ENCODE measurements at places on chromosomes 11 and 22. TPM values are rescaled to one million over a fixed set of nuclear protein-coding genes. Genes with fewer than 3 reads are reported as not detected.

SCGB1D2 gene
- not detected for total RNA-seq

- DNase-seq = no peak
- H3K4me1 ChIP-seq = no peaks in the 10 kb centered on the region
- no peaks in the 10 kb centered on the region for H3K36me3 ChIP-seq
- no peak overlapping the region for H3K27ac ChIP-seq
- H3K4me3 ChIP-seq = no peak overlapping the region
- H3K27me3 ChIP-seq = no peaks in the 10 kb centered on the region
Measured at GRCh38 chr11:107962181-107962580, 33.9 kb downstream of the RAB39A start.

DNA sequence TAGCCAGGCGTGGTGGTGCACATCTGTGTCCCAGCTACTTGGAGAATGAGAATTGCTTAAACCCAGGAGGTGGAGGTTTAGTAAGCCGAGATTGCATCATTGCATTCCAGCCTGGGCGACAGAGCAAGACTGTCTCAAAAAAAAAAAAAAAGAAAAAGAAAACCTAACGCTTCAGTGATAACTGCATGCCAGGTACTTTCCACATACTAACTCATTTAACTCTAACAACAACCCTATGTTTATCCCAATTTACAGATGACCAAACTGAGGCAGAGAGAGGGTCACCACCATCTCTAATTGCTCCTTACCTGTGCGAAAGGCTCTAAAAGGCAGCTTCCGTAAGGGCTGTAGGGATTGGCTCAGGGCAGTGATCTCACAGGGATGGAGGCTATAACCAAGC is 11.6 kb downstream of the PISD start:
- H3K27me3 ChIP-seq = no peaks in the 10 kb centered on the region
- no peaks in the 10 kb centered on the region for H3K4me1 ChIP-seq
- H3K4me3 ChIP-seq = no peak overlapping the region
- H3K36me3 ChIP-seq = no peaks in the 10 kb centered on the region
- DNase-seq = no peak

- no peaks in the 10 kb centered on the region for H3K36me3 ChIP-seq
- H3K27me3 ChIP-seq = no peaks in the 10 kb centered on the region
- H3K4me3 ChIP-seq = no peak overlapping the region
- DNase-seq = no peak
- no peaks in the 10 kb centered on the region for H3K4me1 ChIP-seq
- H3K27ac ChIP-seq = peak overlapping the region; percentile 42
Measured at GRCh38 chr22:32761251-32761903, 40.1 kb upstream of the TIMP3 start.

- H3K4me3 ChIP-seq = no peak overlapping the region
- no peaks in the 10 kb centered on the region for H3K4me1 ChIP-seq
- H3K27ac ChIP-seq = no peak overlapping the region
- H3K27me3 ChIP-seq = no peaks in the 10 kb centered on the region
Measured at GRCh38 chr22:36912694-36913426, 568 bp upstream of the CSF2RB start.

GRCh38 chr11:45864041-45864440 is 16.8 kb downstream of the CRY2 start:
- no peaks in the 10 kb centered on the region for H3K27me3 ChIP-seq
- H3K4me3 ChIP-seq = no peak overlapping the region
- no peaks in the 10 kb centered on the region for H3K36me3 ChIP-seq
- DNase-seq = no peak
- H3K4me1 ChIP-seq = peaks cover 5% of the 10 kb centered on the region

- no peaks in the 10 kb centered on the region for H3K36me3 ChIP-seq
- no peak for DNase-seq
- H3K4me3 ChIP-seq = peak overlapping the region; percentile 76
- no peaks in the 10 kb centered on the region for H3K4me1 ChIP-seq
Measured at GRCh38 chr11:9577556-9577955, 4.1 kb downstream of the WEE1 start.

- no peak overlapping the region for H3K4me3 ChIP-seq
- H3K36me3 ChIP-seq = no peaks in the 10 kb centered on the region
- no peaks in the 10 kb centered on the region for H3K4me1 ChIP-seq
- H3K27ac ChIP-seq = no peak overlapping the region
- peak; percentile 5 for DNase-seq
Measured at GRCh38 chr11:68970921-68971636, 9.7 kb downstream of the MRGPRD start.

CYTH4 gene
- 6.1 TPM for total RNA-seq

C11orf42 gene
- total RNA-seq = not detected

SORL1 gene
- total RNA-seq = 16.4 TPM

DNA sequence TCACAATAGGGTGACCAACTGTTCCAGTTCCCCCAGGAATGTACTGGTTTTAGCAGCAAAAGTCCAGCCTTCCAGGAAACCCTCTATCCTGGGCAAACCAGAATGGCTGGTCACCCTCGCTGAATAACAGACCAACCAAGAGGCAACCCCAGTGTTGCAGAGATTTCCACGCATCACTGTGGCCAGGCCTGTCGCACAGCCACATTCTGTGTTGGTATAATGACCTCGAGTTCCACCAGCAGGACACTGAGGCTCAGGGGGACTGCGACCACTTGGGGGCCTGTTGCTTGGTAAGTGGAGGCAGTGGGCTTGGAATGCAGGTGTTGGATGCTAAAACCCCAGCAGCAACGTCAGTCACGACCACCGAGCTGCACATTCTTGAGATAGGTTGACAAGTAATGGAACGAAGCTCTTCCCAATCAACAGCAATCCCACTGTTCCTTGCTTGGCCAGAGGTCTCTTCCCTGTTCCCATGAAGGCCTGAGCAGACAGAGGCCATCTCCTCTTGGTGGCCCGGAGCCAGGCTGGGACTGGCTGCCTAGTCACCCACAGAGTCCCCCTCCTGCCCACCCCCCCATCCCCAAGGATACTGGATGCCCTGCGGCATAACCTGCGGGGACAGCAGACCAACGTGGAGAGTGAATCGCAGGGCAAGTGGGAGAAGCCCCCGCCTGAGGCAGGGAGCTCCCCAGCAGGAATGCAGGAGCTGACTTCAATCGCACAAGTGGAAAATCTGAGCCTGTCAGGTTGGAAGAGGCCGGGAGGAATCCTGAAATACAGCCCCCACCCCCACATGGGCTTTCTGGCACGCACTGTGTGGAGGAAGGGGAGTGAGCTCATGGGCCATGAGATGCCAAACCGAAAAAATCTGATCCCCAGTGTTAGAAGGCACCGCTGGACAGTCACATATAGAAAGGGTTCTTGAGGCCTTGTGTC is 43.4 kb upstream of the MN1 start:
- H3K27ac ChIP-seq = peak overlapping the region; percentile 71
- peaks cover 6% of the 10 kb centered on the region for H3K4me1 ChIP-seq
- H3K27me3 ChIP-seq = no peaks in the 10 kb centered on the region
- peak; percentile 70 for DNase-seq
- H3K36me3 ChIP-seq = no peaks in the 10 kb centered on the region

DNA sequence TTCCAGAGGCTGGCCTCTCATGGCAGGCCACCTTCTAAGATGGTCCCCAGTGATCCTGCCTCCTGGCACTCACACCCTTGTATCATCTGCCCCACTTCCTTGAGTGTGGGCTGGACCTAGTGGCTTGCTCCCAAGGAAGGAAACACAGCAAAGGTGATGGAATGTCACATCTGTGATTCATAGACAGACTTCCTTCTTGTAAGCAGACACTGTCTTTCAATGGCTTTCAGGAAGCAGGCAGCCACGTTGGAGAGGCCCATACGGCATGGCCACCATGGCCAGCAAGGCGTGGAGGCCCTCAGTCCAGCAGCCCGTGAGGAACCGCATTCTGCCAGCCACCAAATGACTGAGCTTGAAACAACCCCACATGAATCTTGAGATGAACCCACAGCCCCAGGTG is 11.3 kb downstream of the LMO1 start:
- H3K27me3 ChIP-seq = no peaks in the 10 kb centered on the region
- H3K27ac ChIP-seq = no peak overlapping the region
- DNase-seq = peak; percentile 2
- no peaks in the 10 kb centered on the region for H3K4me1 ChIP-seq
- H3K4me3 ChIP-seq = no peak overlapping the region
- H3K36me3 ChIP-seq = no peaks in the 10 kb centered on the region

DNA sequence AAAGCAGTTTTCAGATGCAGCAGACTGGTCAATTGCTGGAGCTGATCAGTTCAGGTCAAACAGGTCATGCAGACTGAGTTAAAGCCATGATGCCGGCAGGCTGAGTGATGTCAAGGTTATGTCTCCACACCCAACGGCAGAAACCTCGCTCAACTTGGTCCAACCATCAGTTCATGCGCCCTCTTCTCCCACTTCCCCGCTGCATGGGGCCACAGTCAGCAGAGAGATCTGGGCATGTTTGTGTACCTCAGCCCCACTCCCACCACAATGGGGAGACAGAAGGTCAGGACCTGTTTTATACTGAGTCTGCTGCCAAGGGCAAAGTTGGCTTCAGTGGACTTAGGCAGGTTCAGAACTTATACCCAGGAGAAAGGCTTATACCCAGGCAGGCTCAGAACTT is 118.7 kb downstream of the TRIM29 start:
- no peaks in the 10 kb centered on the region for H3K27me3 ChIP-seq
- H3K36me3 ChIP-seq = no peaks in the 10 kb centered on the region
- DNase-seq = no peak
- H3K27ac ChIP-seq = no peak overlapping the region

GRCh38 chr11:40328890-40329614 is 1130.4 kb downstream of the LRRC4C start:
- no peak for DNase-seq
- no peak overlapping the region for H3K27ac ChIP-seq
- no peaks in the 10 kb centered on the region for H3K36me3 ChIP-seq
- H3K4me1 ChIP-seq = no peaks in the 10 kb centered on the region

DNA sequence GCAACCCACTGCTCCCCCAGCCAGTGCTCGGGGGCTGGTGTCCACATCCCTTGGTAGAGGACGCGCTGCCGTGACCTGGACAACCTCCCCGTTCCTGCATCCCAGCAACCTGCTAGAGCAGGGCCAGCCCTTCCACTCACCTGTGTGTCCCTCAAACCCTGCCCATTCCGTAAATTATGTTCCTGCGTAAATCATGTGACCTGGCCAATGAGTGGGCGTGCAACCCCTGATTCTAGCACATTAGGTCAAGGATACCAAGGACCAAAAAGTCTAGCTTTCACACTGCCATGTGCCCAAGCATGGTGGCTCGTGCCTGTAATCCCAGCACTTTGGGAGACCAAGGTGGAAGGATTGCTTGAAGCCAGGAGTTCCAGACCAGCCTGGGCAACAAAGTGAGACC is 25.7 kb downstream of the CD5 start:
- no peak for DNase-seq
- no peaks in the 10 kb centered on the region for H3K27me3 ChIP-seq
- no peak overlapping the region for H3K27ac ChIP-seq
- no peaks in the 10 kb centered on the region for H3K36me3 ChIP-seq

ANO5 gene
- 3.8 TPM for total RNA-seq

FGF19 gene
- total RNA-seq = not detected

ARHGAP42 gene
- total RNA-seq = 25.3 TPM

DNA sequence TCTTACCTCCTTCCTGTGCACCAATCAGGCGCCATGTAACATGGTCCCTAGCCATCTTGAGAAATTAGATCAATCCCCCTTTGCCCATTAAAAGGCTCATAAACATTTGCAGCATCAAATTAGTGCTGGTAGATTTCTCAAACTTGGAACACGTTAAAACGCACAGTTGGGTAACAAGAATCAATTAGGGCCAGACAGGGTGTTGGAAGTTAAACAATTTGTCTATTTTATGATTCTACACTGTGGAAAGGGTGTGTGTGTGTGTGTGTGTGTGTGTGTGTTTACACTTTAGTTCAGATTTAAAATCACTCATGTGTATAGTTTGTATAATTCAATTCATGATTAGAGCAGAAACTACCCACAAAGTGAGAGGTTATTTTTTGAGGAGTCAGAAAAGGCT is 682.0 kb downstream of the OPCML start:
- no peak for DNase-seq
- no peak overlapping the region for H3K4me3 ChIP-seq
- no peaks in the 10 kb centered on the region for H3K4me1 ChIP-seq

FREY1 gene
- total RNA-seq = not detected

DNA sequence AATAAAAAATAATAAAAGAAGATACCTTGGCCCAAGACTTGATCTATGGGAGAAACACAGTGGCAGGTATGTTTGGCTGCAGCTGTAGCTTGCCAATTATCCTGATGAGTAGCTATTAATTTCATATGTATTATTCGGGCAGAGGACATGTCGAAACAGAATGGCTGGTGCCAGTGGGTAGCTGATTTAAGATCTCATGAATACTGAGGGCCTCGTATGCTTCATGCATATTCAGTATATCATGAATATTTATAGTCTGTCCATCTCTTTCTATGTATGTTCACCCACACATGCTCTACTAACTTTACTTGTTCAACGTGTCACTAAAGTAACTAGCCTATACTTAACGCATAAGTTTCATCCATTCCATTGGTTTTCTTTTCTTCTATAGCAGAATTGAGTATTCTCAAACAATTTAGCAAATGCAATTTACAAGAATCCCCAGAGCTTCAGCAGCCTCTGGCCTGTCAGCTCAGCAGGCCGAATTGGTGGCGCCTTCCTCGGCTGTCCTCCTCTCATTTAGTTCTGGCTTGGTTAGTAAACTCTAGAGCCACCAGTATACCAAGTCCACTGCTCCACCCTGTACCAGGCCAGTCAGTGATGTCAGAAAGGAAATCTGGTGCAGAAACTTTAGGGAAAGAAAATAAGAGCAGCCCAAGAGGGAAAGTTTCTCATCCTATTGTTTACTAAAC is 17.9 kb downstream of the ART5 start:
- no peak overlapping the region for H3K27ac ChIP-seq
- H3K27me3 ChIP-seq = no peaks in the 10 kb centered on the region
- H3K4me3 ChIP-seq = no peak overlapping the region
- no peaks in the 10 kb centered on the region for H3K4me1 ChIP-seq

- no peak within 1 kb of the TSS for H3K4me3 ChIP-seq
- no peaks in the 10 kb centered on the region for H3K4me1 ChIP-seq
- H3K36me3 ChIP-seq = no peaks in the 10 kb centered on the region
Measured at GRCh38 chr11:55571828-55572227, at the start of gene OR4C16. TSS of gene OR4C16 (plus strand) at chr11:55572128. CDS start at chr11:55572128, 0 bp downstream.

DNA sequence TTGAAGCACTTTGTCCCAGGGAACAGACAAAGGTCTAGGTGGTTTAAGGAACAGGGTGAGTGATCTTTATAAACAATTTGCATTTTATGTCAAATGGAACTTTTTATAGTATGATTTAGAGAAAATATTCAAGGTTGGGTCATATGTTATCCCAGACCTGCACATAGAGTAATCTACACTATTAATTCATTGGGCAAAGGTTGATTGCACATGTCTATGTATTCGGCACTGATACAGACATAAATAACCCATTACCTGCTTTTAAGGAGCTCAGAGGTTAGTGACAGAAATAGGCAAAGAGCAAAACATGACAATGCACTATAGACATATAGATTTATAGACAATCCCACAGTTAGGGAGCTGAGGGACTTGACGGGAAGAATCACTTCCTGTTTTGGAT is 141.5 kb upstream of the UBASH3B start:
- DNase-seq = no peak
- no peaks in the 10 kb centered on the region for H3K27me3 ChIP-seq
- H3K4me3 ChIP-seq = no peak overlapping the region
- H3K4me1 ChIP-seq = no peaks in the 10 kb centered on the region

DNA sequence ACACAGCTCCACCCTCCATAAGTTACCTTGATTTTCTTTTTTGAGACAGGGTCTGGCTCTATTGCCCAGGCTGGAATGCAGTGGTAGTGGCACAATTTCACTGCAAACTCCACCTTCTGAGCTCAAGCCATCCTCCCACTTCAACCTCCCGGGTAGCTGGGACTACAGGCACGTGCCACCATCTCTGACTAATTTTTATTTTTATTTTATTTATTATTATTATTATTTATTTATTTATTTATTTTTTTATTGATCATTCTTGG is 9.6 kb downstream of the RPS3 start:
- DNase-seq = no peak
- no peak overlapping the region for H3K27ac ChIP-seq
- no peak overlapping the region for H3K4me3 ChIP-seq
- H3K27me3 ChIP-seq = no peaks in the 10 kb centered on the region
- no peaks in the 10 kb centered on the region for H3K4me1 ChIP-seq
- no peaks in the 10 kb centered on the region for H3K36me3 ChIP-seq
